ENCODE measurements at places on chromosomes 1 and 21. TPM values are rescaled to one million over a fixed set of nuclear protein-coding genes. Genes with fewer than 3 reads are reported as not detected.
A peak's percentile ranks its signal among the peaks of the same experiment; 100 is the strongest.

GRCh38 chr1:24248859-24249258 lies 61.8 kb upstream of the IFNLR1 start:
- no peak for DNase-seq

DNA sequence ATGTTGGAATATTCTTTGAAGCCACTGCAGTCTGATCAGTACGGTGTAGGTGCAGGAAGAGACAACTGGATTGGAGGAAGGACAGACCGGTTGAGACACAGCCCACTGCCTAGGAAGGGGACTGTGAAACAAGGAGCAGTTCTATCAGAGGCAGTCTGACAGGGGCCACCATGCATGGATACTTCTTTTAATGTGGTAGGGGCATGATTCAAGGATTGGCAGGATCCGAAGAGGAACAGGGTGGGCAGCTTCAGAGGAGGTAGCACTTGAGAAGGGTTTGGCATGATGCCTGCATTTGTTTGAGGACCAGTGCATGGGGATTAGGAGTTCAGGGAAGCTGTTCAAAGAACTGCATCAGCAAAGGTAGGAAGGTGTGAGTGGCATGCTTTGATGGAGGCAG lies 167.9 kb downstream of the DYRK1A start:
- no peak for DNase-seq

DNA sequence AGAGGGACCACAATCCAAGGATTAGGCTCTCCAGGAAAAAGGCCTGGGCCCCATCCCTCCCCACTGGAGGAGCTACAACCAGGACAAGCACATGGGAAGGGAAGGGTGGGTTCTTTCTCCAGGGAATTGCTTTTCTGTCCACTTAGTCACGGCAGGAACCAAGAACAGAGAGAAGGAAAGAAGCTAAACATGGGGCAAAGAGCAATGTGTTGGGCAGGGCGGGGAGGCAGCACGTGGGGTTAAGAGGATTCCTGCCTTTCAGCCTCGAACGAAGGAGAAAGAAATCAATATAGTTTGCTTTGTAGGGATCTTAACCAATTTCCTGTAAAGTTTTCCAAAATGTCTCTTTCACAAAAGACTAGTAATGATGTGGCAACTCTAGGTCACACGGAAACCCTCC lies 21.7 kb downstream of the ERI3 start:
- no peak for DNase-seq

DNA sequence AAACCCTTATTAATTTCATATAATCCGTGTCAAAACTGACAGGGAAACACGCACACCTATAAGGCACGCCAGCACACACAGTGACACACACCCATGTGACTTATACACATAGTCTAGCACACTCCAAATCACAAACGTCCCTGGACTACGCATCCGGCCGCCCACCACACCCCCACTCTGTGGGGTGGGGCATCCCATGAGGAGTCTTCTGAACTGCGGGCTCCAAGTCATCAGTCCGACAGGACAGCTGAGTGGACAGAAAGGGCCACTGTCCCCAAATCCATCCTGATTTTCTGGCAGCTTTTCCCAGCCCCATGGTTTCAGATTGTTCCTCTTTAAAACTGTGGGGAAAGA lies 829 bp downstream of the PEA15 start:
- DNase-seq = peak; percentile 71

- DNase-seq = no peak
These were observed 19.4 kb downstream of the LRRC41 start for GRCh38 chr1:46284058-46284457.

DNA sequence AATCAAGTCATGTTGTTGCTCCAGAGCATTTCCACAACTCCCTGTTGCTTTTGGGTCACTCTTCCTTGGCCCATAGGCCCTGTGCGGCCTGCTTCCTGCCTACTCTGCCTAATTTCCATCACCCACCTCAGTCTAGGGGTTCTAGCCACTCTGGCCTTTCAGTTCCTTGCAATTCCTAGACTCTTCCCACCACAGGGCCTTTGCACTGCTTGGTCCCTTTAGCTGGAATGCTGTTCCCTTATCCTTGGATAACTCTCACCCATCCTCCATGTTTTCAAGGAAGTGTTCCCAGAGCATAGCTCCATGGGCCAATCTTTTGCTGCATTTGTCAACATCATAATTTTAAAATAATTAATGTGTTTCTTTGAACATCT lies 18.7 kb downstream of the EPHB2 start:
- no peak for DNase-seq

The KRTAP7-1 gene
- total RNA-seq = not detected

The TACSTD2 gene
- total RNA-seq = 0.92 TPM

Measured in activated CD8-positive, alpha-beta T cell treated with anti-CD3 and anti-CD28 coated beads for 36 hours (primary cell).